ENCODE measurements at places on chromosomes 12 and 14. TPM values are rescaled to one million over a fixed set of nuclear protein-coding genes. Genes with fewer than 3 reads are reported as not detected.

- no peak for DNase-seq
Observed at GRCh38 chr12:2904260-2904659, 13.6 kb downstream of the TULP3 start.

GRCh38 chr12:118741194-118741593 lies 240.1 kb upstream of the SRRM4 start:
- DNase-seq, result no peak

Gene IKBIP
- polyA plus RNA-seq, result 29.6 TPM

GRCh38 chr14:98926801-98927200 lies 345.2 kb downstream of the BCL11B start:
- no peak for DNase-seq

DNA sequence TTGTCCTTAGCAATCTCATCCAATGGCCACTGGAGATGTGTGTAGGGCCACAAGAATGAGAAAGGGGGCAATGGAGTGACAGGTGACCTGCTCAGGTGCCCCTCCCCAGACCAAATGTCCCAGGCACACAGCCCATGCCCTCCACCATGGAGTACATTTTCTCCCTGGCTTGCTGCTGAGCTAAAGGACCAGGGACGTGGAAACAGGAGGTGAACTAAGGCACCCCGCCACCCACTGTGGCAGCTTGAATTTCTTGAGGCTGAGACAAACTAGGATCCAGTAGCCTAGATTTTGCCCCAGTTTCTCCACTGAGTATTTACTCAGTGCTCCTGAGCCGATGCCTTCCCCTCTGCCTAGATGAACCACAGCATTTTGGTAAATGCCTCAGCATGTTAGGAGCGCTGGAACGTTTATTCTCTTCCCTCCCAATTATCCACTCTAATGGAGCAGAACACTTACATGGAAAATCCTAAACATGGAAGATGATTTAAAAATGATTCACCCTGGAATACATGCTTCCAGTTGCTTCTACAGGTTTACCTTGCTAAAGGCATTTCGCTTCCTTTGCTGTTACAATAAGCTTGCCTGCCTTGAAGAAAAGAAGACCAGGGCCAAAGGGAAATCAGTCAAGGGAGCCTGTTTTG lies 198.0 kb downstream of the ZFP36L1 start:
- DNase-seq, result no peak

DNA sequence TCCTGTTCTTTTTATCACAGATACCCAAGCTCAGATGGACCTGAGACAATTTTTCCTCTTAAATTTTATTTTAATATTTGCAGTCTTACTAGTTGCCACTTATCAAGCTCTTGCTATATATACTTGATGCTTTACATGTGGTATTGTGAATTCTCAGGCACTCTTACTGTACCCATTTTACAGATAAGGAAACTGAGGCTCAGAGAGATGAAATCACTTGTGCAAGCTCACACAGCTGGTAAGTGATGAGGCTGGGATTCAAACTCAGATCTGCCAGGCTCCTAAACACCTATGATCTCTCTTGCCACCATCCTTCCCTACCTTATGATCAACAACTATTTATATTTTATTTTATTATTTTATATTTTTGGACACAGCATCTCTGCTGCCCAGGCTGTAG lies 133.0 kb upstream of the LHX5 start:
- no peak for DNase-seq

DNA sequence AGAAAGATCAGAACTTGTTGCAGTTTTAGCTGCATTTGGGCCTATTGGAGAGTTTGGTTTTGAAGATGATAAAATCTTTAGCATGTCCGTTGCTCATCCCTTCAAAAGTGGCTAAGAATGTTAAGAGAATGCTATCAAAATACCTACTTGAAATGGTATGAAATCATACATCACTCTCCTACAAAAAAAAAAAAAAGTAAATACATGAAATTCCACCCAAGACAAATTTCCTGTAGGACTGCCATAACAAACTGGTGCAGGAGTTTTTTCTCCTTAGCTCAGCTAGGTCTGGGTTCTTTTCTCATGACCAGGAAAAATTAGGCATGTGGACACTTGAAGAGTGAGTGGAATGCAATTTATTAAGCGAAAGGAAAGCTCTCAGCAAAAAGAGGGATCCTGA lies 15.9 kb upstream of the FAR2 start:
- DNase-seq, result no peak

Gene NDRG2
- polyA plus RNA-seq, result 126 TPM

DNA sequence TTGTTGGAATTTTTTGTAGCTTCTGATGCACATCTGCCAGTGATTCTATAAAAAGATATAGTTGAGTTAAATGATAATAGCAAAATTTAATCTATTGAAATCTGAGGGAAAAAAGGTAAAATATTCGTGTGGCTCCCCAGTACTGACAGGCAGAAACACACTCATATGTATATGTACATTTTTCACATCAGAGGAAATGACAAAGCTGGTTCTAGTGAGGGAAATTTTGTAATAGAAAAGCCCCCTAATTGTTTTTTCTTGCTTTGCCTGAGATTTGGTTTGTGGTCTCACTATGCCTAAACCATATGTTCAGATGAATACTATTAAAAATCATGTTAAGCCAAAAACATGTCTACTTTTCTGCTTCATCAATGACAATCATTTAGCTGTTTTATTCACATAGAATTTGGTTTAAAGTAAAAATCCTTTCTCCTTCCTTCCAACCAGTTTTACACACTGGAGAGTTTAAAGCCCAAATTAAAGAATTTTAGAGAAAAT lies 203.5 kb downstream of the ANO6 start:
- no peak for DNase-seq

Gene ZFHX2
- 4.9 TPM for polyA plus RNA-seq

- no peak for DNase-seq
Observed at GRCh38 chr12:57183939-57184725, 32.5 kb upstream of the NXPH4 start.

DNA sequence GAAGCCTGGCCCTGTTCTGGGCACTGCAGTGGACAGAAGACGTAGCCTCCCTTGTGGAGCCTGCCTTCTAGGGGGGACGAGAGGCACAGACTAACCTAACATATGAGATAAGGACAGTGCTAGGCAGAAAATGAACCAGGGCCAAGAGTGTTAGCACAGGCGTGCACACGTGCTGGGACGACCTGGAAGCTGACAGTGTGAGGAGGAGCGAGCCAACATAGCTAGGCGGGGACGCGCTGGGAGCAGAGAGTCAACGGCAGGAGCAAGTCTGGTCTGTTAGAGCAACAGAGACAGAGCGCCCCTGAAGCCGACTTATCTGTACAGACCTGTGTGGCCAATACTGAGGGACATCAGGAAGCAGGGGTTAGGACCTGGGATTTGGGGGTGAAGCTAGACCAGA lies 8.0 kb downstream of the PXMP2 start:
- DNase-seq, result peak; percentile 56

GRCh38 chr12:104691721-104692556 lies 235.2 kb downstream of the CHST11 start:
- no peak for DNase-seq

Gene RND1
- polyA plus RNA-seq, result 1.8 TPM

DNA sequence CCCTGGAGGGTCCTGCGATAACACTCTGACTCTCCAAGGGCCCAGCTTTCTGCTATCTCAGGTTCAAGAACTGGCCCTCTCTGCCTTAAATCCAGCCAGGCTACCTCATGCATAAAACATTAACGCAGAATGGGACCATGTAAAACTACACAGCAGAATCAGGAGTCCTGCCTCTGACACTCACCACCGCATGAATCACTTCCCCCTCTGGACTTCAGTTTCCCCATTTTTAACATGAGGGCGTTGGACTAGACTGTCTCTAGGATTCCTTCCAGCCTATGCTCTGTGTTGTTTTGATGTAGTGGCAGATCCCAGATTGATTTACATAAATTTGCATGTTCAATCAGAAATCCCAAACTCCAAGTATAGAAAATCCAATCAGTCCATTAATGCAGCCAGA lies 3.3 kb downstream of the NCKAP5L start:
- peak; percentile 54 for DNase-seq

- DNase-seq, result no peak
Observed at GRCh38 chr12:123498126-123498825, 35.2 kb downstream of the RILPL1 start.

DNA sequence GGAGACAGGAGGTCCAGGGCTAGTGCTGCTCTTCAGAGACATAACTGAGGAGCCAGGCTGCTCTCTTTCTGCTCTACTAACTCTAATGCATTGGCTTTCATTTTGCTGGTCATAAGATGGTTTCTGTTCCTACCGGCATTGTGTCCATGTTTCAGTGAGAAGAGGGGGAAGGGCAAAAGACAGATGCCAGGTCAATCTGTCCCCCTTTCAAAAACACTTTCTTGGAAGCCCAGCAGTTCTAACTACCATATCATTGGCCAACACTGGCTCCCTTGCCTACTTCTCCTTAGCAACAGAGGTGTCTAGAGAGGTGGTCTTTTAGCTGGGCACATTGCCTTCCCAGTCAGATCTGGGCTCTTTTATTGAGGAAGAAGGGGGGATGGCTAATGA lies 63.9 kb downstream of the TGFB3 start:
- no peak for DNase-seq

DNA sequence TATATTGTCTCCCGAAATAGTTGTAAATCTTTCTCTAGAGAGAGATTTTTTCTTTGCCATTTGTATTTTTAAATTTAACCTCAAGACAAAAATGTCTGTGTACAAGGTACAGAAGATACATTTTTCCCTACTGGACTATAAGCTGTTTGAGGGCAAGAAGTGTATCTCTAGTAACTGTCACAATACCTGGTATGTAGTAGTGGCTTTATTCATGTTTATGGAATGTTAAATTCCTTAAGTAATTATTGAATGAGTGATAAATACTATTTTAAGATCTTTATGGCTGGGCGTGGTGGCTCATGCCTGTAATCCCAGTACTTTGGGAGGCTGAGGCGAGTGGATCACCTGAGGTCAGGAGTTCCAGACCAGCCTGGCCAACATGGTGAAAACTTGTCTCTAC lies 24.4 kb upstream of the CDK17 start:
- no peak for DNase-seq

DNA sequence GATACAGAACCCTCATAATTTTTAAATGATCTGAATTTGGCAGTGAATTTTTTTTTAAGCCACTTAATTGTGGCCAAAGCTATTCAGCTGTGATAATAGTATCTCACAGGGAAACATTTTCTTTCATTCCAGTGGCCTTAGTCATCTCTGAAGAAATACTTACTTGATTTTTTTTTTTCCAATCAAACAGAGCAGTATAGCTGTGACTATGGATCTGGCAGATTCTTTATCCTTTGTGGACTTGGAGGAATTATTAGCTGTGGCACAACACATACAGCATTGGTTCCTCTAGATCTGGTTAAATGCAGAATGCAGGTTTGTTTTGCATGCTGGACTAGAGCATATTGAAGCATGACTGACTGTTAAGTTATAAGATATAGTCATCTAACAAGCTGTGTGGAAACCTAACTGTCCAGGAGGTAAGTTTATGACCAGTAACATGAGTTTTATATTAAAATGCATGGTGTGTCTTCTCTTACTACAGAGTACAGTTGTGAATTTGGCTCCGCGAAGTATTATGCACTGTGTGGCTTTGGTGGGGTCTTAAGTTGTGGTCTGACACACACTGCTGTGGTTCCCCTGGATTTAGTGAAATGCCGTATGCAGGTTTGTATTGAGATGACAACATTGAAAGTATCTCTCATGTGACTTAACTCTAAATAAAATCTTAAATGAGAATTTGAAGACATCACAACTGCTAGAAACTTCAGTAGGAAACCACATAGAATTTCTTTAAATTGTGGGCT lies 1.9 kb downstream of the SLC25A3 start:
- DNase-seq, result peak; percentile 13

DNA sequence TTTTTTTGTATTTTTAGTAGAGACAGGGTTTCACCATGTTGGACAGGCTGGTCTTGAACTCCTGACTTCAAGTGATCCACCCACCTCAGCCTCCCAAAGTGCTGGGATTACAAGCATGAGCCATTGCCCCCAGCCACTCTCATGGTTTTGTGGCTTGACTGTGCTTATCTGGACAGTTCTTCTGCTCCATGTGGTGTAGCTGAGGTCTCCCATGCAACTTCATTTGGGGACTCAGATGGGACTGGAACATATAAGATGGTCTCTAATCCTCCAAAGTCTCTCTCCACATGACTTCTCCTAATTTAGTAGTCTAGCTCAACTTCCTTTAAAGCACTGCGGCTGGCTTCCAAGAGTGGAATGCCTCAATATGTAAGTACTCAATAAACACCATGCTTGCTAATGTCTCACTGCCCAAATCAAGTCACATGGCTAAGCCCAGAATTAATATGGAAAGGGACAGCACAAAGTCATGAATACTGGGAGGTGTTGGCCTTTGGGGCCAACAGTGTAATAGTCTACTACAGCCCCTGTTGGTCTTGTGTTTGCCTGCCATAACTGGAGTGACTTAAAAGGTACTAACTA lies 7.4 kb downstream of the INHBC start:
- no peak for DNase-seq

DNA sequence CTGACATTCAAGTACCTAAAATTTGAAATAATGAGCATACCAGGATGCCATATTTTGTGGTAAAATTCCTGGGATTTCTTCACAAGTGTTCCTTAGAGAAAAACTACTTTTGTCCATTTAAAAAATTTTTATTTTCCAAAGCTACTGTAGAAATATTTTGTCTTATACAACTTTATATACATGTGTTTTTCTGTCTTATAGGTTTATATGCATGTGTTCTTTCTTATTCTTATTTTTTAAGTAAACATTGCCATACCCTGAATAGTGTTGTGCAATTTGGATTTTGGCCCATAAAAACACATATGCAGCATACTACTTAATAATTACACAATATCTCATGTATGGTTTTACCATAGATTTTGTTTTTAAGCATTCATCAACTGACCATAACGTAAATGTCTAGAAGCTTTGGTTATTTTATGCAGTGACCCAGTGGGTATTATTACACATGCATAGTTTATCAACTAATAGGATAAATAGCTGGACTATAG lies 1107.4 kb upstream of the SEL1L start:
- peak; percentile 19 for DNase-seq

- DNase-seq, result no peak
Observed at GRCh38 chr12:41073633-41074472, 114.3 kb upstream of the PDZRN4 start.

- DNase-seq, result peak; percentile 51
Observed at GRCh38 chr14:63793376-63793775, 59.4 kb upstream of the SYNE2 start.

DNA sequence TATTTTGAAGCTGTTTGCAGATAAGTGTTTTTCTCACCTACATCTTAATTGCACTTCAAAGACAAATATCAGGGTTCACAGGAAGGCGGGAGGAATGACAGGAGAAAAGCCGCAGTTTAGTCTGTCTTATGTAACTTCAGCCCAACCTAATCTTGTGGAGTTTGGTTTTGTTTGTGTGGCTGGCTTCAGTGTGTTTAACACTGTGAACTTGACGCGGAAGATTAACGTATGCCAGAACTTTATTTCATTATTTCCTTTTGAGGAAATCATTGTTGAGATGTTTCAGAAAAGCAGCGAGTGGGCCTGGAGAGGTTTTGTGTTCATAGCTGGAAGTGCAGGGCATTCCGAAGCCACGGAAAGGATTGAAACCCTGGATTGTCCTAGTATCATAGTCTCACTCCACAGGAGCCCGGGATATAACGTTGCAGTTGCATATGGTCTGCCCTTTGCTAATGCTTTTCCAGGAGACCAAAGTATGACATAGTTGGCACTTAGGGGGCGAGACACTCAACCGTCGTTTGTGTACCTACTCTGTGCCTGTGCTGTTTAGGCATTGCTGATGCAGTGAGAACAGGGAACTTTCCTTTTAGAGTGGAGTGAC lies 2.0 kb downstream of the PELI2 start:
- DNase-seq, result no peak

Measured in left lung (tissue), 14 donors.